ENCODE measurements at places on chromosomes 5 and 9. TPM values are rescaled to one million over a fixed set of nuclear protein-coding genes. Genes with fewer than 3 reads are reported as not detected.

- no peak for DNase-seq
These were observed 318.2 kb downstream of the BNC2 start for GRCh38 chr9:16552252-16552651.

GRCh38 chr5:52801329-52801728, 13.6 kb downstream of the ITGA1 start:
- no peak for DNase-seq

SKP2 gene
- total RNA-seq = 52.8 TPM

GRCh38 chr5:574906-575305, 37.2 kb upstream of the CEP72 start:
- DNase-seq = no peak

GRCh38 chr9:135961811-135962695, 880 bp upstream of the UBAC1 start:
- no peak for DNase-seq

CTXN3 gene
- total RNA-seq = not detected

ANKRD18B gene
- 10.6 TPM for total RNA-seq

DNA sequence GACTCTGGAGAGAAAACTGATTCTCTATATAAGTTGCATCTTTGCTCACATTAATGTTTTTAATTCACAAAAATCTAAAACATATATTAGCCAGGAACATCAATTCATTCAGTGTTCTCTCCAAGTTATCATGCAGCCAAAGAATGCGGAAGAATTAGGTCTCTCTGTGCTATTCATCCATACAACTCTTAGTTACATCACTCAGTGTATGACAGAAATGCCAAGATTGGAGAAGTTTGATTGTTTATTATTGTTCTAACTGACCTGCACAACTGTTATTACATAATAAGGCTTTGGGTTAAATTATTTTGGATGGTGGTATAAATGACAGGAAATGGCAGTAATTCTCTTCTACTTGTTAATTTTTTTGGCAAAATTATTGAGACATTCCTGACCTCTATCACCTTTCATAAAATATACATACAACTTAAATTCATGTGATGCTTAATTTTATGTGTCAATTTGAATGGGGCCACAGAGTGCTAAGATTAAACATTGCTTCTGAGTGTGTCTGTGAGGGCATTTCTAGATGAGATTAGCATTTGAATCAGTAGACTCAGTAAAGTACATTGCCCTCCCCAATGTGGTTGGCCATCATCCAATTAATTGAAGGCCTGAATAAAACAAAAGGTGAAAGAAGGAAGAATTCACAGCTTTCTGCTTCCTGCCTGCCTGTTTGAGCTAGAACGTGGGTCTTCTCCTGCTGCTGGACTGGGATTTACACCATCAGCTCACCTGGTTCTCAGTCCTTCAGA, 70.2 kb downstream of the NR2F1-AS1 start:
- no peak for DNase-seq

NTMT1 gene
- 43.8 TPM for total RNA-seq

DNA sequence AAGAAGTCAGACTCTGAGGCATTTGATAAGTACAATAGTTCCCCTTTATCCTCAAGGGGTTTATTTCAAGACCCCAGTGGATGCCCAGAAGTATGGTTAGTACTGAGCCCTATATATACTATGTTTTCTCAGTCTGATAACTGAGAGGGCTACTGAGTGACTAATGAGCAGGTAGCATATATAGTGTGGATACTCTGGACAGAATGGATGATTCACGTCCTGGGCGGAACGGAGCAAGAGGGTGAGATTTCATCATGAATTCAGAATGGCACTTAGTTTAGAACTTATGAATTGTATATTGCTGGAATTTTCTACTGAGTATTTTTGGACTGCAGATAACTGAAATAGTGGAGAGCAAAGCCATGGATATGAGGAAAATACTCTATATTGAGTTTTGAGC, 457.6 kb downstream of the PLK2 start:
- DNase-seq = peak; percentile 67

GRCh38 chr5:76808141-76808691, 10.6 kb upstream of the F2RL1 start:
- DNase-seq = no peak

TMEM252 gene
- total RNA-seq = not detected

ARHGEF37 gene
- 0.69 TPM for total RNA-seq

PCDHGB1 gene
- total RNA-seq = 2.0 TPM

GRCh38 chr5:177086654-177087397, at the start of gene FGFR4:
Gene FGFR4, plus strand, starts transcription at chr5:177086915. Its CDS starts 2,688 bp downstream, at chr5:177089603.
- peak; percentile 52 for DNase-seq

PIP5KL1 gene
- total RNA-seq = 1.6 TPM

DNA sequence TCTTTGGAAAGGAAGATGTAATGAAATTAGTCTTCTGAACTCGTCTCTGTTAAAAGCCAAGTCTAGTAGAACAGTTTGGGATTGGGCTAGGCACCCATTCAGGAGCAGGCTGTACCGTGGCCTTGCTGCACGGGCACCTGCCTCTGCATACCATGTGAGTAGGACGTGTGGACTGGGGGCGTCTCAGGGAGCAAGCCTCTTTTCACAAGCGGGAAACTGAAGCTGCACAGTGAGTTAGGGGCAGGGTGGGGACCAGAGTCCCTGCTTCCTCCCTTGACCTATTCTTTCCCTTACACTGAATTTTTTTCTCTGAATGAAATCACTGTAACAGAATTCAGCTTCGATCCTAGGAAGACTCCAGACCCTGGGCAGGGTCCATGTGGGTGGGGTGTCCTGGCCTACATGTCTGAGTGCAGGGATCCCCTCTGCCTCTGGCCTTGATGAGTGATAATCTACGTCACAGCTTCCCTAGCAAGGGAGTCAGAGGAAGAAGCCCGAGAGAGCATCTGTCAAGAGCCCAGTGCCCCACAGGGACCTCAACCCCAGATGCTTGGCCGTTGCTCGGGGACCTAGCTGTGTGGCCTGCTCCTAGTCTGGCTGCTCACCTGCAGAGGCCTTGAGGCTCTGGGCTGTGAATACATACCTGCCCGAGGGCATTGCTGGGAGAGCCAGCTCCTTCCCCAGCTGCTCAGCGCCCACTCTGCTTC, 15.1 kb downstream of the PHF2 start:
- no peak for DNase-seq

- DNase-seq = no peak
These were observed 455 bp upstream of the FER start for GRCh38 chr5:108747111-108747773.

DNA sequence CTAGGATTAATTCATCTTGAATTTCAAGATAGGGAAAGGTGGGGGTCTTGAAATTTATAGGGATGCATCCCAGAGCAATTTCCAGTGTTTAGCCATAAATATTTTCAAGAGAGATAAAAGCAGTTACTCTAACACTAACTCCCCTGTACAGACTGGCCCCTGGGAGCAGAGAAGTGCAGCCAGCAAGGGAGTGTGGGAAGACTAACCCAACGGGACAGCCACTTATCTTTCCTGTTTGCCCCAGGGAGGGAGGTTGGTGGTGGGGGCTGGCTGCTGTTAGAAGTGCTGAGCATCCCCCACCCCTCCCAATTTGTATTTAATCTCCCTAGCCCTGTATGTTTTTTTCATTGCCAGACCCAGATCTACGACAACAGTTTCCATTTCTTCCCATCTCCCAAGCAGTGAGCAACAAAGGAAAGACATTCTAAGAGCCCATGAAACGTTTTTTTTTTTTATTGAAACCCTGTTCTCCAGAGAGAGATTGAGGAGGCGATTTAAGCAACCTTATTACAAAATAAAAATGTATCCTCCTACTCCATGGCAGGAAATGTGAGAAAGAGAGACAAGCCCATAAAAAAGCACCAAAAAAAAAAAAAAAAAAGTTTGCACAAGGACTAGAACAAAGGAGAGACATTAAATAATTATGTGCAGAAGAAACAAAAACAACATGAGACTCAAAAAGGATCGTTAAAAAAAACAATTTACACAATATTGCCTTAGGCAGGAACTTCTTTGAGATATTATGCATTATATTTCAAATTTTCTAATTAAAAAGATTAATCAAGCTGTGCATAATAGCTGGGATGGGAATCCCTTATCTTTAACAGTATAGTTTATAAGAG, 343.4 kb downstream of the ARHGEF28 start:
- no peak for DNase-seq

- DNase-seq = no peak
These were observed 248.1 kb downstream of the PDE4D start for GRCh38 chr5:59645380-59645779.

DNA sequence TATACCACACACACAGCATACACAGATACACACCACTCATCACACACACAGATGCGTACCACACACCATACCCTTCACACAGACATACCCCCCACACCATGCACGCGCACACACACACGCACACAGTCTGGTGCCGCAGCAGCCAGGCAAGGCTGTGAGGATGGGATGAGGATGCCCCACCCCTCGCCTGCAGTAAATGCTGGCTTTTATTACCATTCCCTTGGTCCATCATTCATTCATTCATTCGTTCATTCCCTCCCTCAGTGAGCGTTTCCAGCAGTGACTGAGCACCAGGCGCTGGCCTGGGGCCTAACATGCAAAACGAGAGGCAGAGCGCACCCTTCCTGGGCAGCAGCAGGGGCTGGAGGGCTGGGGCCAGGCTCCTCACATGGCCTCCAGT, 51.7 kb upstream of the FCN2 start:
- DNase-seq = no peak

GRCh38 chr5:138714694-138715093, 38.5 kb upstream of the CTNNA1 start:
- DNase-seq = no peak

DNA sequence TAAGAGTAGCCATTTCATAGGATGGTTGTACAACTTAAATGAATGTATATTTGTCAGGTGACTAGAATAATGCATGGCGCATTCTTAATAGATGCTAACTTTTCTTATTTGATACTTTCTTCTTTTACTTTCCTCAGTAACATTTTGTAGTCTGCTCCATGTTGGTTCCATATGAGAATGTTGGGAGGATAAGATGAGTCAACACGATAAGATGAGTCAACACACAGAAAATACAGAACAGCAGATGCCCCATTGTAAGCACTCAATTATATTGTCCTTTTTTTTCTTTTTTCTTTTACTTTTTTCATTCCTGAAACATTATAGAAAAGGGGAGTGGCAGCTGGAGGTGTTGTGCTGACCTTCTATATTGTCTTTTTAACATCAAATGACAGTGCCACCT, 92.3 kb upstream of the SPATA31C2 start:
- peak; percentile 22 for DNase-seq

- DNase-seq = peak; percentile 96
These were observed 169.1 kb upstream of the PIK3R1 start for GRCh38 chr5:68046445-68046844.

- DNase-seq = no peak
These were observed 342.7 kb upstream of the RIOK2 start for GRCh38 chr5:97525780-97526179.

CDX1 gene
- not detected for total RNA-seq

DNA sequence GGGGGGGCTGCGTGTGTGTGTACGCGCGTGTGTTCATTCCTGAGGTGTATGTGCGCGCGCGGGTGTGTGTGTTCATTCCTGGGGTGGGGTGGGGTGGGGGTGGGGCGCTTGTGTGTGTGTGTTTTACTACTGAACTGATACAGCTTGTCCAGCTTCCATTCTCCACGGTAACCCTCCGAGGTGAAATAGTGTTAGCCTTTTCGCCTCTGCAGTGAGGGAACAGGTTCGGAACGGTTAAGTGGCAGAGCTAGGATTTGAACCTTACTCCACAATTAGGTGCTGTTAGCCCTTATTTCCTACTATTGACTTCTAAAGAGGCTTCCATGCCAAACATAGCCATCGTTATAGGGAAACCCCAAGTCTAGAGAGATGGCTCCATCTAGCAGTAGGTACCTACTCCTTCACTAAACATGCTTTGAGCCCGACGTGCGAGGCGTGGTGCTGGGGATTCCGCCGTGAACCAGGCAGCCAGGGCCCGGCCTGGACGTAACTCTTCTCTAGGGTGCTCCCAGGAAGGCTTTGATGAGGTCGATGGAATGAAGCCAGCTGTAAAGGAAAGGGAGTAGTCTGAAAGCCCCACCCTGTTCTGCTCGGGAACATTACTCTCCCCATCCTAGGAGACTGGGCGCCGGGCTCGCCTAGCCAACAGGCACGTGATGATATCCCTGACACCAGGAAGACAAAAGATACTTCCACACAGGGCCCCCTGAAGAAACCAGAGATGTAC, 782 bp upstream of the SKP1 start:
- peak; percentile 58 for DNase-seq

- peak; percentile 55 for DNase-seq
These were observed 47.7 kb downstream of the FNIP1 start for GRCh38 chr5:131749138-131749537.

DNA sequence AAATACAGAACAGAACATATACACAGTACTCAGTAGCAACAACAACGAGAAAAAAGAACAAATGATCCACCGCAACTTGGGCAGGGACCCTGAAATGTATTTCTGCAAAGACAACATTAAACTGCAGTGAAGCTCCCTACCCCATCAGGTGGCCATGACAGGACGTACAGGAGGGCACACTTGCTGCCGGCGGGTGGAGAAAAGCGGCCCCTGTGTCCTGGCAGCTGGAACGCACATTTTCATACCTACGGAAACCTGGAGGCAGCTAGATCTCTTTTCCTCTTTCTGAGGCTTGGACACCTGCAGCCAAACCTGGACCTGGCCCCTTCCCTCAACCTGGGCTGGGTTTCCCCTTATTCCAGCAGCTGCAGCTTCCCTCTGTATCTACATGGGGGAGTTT, 42.2 kb upstream of the ZNF354B start:
- no peak for DNase-seq

- DNase-seq = no peak
These were observed 10.6 kb downstream of the SPINK4 start for GRCh38 chr9:33250458-33250995.

All from A172 (cell line).